ENCODE measurements at places on chromosomes 6 and 20.
A peak's percentile ranks its signal among the peaks of the same experiment; 100 is the strongest.

GRCh38 chr6:159533568-159533967, 159.5 kb downstream of the SOD2 start:
- peak; percentile 33 for DNase-seq

DNA sequence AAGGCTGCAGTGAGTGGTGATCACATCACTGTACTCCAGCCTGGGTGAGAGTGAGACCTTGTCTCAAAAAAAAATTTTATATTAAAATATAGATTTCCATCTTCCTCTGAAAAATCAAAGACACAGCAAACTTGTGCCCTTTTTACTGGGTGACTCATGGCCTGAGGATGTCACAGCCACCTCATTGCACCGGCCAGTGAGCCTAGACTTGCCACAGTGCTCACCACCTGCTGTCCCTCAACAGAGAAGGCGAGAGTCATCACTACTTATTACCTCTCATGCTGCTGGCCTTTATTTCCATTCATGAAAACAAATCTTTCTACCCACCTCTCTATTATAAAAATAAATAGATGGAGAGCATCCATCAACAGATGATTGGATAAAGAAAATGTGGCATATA, 295.8 kb downstream of the PREX1 start:
- DNase-seq: no peak

DNA sequence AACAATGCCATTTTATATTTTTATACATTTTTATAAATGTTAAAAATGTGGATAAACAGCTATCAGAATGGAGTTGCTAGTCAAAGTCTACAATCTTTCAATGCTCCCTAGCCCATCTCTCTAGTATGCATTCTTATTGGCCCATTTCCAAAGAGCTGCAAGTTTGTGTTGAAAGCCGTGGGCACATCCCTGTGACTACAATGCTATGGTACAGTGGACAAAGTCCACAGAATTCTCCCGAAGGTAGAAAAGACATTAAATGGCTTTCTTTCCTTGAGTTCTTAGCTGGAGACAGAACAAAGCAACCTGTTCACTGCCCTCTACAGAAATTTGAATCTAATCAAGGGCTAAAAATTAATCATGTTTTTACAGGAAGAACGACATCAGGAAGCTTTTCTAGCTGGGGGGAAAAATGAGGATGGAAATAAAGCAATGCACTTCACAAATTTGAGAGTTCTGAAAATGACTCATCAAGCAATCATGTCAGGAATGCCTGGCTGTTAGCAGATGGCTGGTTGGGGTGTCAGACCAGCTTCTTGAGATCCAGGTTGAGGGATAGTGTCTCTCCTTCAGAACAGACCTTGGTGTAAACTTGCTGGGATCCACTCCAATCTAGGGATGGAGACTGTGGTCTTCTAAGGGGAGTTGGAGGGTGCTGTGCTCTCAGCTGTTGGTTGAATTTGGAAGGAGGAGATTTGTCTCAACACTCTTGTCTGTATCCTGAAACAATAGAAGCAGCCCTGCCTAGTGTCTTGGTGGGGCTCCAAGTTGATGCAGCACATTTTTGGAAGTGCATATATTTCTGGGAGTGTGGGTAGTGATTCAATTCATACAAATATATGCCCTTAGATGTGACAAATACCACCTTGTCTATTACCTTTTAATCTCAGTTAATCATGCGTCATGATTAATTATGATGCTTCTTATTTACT, 143.4 kb upstream of the PHACTR1 start:
- DNase-seq: no peak

- DNase-seq: no peak
Observed at GRCh38 chr20:15675061-15675514, 898.2 kb downstream of the KIF16B start.

DNA sequence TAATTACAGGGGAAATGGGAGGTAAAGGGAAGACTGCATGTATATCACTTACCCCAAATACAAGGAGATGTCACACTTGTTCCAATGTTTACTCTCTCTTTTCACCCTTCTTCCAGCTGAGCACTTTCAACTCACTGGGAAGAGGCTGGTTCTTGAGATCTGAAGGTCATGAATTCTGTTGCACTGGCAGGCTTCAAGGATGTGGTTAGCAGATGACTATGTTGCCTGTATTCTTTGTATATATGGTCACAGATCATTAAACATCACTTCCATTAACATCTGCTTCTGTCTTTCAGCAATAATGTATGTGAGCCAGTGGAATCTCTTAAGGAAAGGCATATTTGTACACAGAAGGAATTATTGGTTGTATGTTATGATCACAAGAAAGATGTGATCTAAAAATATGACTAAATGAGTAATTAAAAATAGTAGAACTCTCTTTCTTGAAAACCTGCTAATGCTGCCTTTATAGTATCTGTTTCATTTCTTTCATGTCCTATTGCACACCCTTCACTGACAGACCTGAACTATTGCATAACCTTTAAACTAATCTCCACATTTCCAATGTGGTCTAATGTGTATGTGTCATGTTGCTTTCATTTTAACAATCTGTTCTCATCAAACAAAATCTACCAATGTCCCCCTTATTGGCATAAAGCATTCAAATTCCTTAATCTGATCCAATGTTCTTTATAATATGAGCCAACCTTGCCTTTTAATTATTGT, 131.4 kb upstream of the EPHA7 start:
- no peak for DNase-seq

DNA sequence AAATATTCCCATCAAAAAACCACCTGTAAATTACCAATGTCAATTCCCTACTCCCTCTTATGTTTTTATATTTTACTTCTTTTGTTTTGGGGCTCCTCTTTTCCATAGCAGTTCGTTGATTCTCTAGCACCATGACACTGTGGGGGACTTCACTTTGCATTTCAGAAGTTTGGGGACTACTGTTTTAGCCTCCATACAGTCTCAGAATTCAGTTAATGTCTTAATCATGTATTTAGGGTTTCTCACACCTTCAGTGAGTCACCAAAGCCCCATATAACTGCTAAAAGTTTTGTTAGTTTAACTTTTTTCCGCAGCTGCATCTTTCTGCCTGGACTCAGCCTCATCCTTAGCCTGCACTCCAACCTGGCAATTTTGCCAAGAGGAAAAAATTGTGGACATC, 20.7 kb upstream of the AIG1 start:
- DNase-seq: no peak

GRCh38 chr6:22113026-22113766, 183.6 kb downstream of the PRL start:
- peak; percentile 99 for DNase-seq

DNA sequence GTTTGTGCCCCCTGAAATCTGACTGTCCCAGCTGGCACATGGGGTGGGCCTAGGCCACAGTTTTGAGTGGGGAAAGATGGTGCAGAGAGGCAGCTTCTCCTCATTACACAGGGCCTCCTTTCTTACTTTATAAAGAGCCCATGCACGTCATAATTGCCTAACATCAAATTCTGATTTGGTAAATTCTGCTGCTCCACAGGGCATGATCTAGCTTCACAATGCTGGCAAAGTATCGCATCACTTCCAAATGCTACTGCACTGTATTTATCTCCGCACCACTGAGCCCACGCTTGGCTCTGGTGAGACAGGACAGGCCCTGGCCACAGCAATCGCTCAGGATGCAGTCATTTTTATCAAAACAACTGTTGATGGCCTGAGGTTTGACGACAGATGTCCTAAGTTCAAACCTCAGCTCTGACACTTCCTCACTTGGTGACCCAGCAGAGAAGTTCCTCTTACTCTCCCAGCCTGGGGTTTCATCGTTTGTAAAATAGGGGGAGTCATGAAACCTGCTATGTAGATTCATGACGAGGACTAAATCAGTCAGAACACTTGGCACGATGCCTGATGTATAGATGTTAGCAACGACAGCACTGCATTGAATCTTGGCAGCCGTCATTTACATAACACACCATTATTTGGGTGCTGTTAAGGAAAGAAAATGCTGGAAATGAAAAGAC, 187.9 kb downstream of the TTLL2 start:
- no peak for DNase-seq

DNA sequence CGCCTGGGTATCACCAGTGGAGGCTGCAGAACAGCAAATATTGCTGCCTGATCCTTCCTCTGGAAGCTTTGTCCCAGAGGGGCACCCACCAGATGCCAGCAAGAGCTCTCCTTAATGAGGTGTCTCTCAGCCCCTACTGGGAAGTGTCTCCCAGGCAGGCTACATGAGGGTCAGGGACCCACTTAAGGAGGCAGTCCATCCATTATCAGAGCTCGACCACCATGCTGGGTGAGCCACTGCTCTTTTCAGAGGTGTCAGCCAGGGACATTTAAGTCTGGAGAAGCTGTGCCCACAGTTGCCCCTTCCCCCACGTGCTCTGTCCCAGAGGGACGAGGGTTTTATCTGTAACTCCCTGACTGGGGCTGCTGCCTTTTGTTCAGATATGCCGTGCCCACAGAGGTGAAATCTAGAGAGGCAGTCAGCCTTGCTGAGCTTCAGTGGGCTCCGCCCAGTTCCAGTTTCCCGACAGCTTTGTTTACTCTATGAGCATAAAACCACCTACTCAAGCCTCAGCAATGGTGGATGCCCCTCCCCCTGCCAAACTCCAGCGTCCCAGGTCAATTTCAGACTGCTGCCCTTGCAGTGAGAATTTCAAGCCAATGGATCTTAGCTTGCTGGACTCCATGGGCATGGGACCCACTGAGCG, 25.9 kb upstream of the AIG1 start:
- no peak for DNase-seq

DNA sequence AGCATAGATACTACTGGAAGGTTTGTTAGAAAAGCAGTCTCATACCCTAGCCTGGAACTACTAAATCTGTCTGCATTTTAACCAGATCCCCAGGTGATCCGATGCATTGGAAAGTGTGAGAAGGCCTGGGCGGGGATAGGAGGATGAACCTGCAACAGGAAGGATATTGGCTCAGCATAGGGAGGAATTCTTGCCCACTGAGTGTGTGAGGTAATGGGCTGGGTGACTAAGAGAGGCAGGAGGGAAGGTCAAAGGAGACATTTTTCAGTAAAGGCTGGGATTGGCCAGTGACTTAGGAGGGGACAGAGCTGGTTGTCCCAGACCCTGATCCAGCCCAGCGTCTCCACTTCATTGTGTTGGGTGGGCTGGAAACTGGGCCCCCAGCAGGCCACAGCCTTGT, 191.0 kb upstream of the LRFN2 start:
- DNase-seq: no peak

GRCh38 chr6:33024521-33024920, 15.1 kb upstream of the HLA-DOA start:
- DNase-seq: no peak

GRCh38 chr6:156963712-156964700, 186.8 kb downstream of the ARID1B start:
- DNase-seq: no peak

- no peak for DNase-seq
Observed at GRCh38 chr6:83708970-83709747, at the start of gene SNAP91. Gene SNAP91, minus strand, starts transcription at chr6:83709101. Its CDS starts 1,174 bp downstream, at chr6:83707927.

DNA sequence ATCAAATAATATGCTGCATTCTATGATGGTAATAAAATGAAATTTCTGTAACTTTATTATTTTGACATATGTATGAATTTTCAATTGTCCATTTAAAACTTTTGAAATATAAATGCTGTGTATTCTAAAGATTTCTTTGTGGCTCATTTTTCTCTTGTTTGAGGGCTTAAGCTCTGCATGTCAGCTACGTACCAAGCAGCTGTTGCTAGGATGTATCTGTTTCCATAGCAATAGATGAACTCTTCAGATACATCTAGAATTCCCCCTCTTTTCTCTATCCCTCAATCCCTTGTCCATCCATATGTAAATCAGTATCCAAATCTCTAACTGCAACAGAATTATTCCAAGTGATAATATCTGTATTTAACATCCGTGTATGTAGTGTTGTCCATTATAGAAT, 76.5 kb upstream of the OPRM1 start:
- DNase-seq: no peak

DNA sequence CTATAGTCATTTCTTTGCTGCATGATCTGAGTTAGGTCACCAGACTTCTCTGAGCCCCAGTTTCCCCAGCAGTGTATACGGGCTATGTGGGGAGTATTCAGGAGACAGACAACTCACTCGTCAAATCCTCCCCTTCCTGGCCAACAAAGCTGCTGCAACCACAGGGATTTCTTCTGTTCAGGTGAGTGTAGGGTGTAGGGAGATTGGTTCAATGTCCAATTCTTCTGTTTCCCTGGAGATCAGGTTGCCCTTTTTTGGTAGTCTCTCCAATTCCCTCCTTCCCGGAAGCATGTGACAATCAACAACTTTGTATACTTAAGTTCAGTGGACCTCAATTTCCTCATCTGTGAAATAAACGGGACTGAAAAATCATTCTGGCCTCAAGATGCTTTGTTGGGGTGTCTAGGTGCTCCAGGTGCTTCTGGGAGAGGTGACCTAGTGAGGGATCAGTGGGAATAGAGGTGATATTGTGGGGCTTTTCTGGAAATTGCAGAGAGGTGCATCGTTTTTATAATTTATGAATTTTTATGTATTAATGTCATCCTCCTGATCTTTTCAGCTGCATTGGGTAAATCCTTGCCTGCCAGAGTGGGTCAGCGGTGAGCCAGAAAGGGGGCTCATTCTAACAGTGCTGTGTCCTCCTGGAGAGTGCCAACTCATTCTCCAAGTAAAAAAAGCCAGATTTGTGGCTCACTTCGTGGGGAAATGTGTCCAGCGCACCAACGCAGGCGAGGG, 594 bp upstream of the CDKN1A start:
- DNase-seq: no peak

- no peak for DNase-seq
Observed at GRCh38 chr20:10646886-10647420, 26.8 kb downstream of the JAG1 start.

DNA sequence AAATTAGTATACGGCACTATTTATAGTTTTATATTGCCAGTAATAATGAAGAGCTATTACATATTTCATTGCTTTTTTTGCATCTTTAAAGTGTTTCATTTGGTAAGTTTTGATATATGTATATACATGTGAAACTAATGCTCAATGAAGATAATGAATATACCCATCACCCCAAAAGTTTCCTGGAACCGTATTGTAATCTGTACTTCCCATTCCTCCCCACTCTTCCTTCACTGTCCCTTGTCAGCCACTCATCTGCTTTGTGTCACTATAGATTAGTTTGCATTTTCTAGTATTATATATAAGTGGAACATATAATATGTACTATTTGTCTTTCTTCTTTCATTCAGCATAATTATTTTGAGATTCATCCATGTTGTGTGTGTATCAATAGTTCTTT, 10.3 kb upstream of the TBC1D32 start:
- DNase-seq: no peak
